Activated CD8-positive, alpha-beta memory T cell treated with anti-CD3 and anti-CD28 coated beads for 1 hour (primary cell): ENCODE measurements at places on chromosomes 1 and 21.

DNA sequence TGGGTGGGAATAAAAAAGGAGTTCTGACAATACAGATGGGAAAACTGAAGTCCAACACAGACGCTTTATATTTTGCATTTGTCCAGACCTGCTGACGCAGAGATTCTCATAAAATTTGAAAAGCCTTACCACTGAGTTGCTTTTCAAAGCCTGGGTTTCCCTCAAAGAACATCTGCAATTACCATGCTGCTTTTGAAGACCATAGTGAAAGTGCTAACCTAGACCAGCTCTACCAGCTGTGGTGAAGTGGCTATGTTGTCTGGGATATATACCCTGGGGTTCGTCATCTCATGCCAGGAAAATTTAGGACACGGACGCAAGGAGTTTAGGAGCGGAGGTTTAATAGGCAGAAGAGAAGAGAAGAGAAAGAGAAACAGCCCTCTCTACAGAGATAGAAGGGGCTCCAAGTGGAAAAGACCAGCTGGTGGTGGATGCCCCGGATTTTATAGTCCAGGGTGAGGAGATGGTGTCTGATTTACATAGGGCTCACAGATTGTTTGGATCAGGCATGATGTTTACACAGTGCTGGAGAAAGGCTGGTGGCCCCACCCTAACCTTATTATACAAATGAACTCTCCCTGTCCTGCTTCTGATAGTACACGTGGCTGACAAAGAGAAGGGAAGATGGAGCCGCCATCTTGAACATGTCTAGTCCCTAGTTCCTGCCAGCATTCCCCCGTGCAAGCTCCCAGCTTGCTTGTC is 73.8 kb downstream of the AK4 start:
- no peak for DNase-seq

- no peak for DNase-seq
These were observed 7.5 kb upstream of the LORICRIN start for GRCh38 chr1:153251988-153252387.

GRCh38 chr1:181846001-181846645 is 215.4 kb downstream of the ZNF648 start:
- DNase-seq = no peak

DNA sequence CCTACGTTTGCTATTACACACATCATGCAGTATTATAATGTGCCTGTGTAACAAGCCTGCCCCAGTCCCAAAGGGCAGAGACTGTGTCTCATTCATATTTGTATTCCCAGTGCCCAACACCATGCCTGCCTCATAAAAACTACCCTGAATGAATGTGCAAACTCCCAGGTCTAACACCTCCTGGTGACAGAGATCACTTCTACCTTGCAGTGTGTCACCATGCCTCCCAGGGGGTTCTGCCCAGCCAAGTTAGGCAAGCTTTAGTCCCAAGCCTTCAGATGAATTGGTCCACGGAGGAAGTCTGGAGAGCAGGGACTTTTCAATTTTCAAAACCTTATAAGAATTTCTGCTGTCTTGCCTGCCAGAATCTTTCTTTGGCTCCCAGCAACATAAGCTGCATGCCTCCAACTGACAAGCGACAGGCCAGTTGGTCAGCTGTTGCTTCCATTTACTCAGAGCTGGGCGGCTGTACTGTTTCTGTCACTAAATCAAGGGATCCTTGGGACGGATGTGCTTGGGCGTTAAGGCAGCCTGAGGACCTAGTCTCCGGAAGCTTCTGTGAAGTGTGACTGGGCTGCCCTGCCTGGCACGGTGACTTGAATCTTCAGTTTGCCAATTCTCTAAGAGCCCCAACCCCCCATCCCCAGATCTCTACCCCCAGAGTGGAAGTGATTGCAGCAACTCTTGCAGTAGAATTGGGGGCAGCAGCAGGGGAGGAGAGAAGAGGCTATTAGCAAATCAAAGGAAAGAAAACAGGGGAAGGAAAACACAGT is 1.2 kb downstream of the RXRG start:
- no peak for DNase-seq

DNA sequence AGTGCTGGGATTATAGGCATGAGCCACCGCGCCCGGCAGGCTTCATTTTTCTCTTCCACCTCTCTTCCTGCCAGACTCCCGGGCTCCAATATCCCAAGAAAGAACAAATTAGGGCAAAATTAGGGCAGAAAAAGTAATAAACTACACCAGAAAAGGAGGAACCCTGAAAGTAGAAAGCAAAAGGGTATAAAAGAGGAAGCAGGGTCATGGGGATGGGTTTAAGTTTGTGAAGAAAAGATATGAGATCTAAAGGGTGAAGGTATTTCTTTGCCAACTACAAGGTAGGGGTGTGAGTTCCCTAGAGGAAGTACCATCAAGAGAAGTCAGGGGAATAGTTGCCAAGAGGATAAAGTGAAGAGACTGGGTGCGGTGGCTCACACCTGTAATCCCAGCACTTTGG is 9.9 kb downstream of the PTPN22 start:
- DNase-seq = no peak

- DNase-seq = no peak
These were observed 122.2 kb downstream of the COQ8A start for GRCh38 chr1:227062306-227062705.

- no peak for DNase-seq
These were observed 30.9 kb downstream of the ERG start for GRCh38 chr21:38467374-38467773.

GRCh38 chr1:68103884-68104554 is 53.6 kb upstream of the DIRAS3 start:
- DNase-seq = no peak

GRCh38 chr1:211331011-211331709 is 4.5 kb downstream of the TRAF5 start:
- no peak for DNase-seq
